ENCODE measurements at places on chromosomes 5 and 9. TPM values are rescaled to one million over a fixed set of nuclear protein-coding genes. Genes with fewer than 3 reads are reported as not detected.

Gene ENHO
- not detected for total RNA-seq

Gene TAF11L10
- not detected for total RNA-seq

Gene PTPRD
- 5.4 TPM for total RNA-seq

Gene GDF9
- 0.47 TPM for total RNA-seq

Gene LCP2
- not detected for total RNA-seq

Gene ALDOB
- not detected for total RNA-seq

Gene TRIM36
- 0.12 TPM for total RNA-seq

Gene CDKN2A
- 19.0 TPM for total RNA-seq

Gene CDK7
- total RNA-seq: 25.2 TPM

Gene GABRA6
- not detected for total RNA-seq

Gene CCDC180
- total RNA-seq: 0.45 TPM

Gene IRGM
- not detected for total RNA-seq

Gene GPX8
- 81.6 TPM for total RNA-seq

Gene OR13D1
- total RNA-seq: not detected

Gene PCDHA7
- total RNA-seq: 1.5 TPM

Gene TTC23L
- not detected for total RNA-seq

Gene CKMT2
- total RNA-seq: 12.8 TPM

Gene TSLP
- total RNA-seq: 1.2 TPM

Gene MLANA
- total RNA-seq: not detected

Gene DDX46
- total RNA-seq: 16.5 TPM

Gene OR1Q1
- total RNA-seq: 0.08 TPM

Gene EQTN
- total RNA-seq: not detected

Gene SLC4A9
- not detected for total RNA-seq

Gene PLPP6
- total RNA-seq: 4.0 TPM

Gene CDO1
- 0.30 TPM for total RNA-seq

Gene CDKN2B-AS1
- total RNA-seq: 2.7 TPM

Gene MYMK
- total RNA-seq: not detected

Gene ANKDD1B
- 0.23 TPM for total RNA-seq

Gene RMRP
- total RNA-seq: 21,628 TPM

Gene GFRA3
- total RNA-seq: under 0.01 TPM

Gene KIF4B
- total RNA-seq: not detected

Gene MELK
- total RNA-seq: 12.3 TPM

Gene LHX6
- not detected for total RNA-seq

Gene PALM2AKAP2
- 18.8 TPM for total RNA-seq

Gene ABCA1
- total RNA-seq: 79.8 TPM

Gene KCTD16
- total RNA-seq: 3.4 TPM

Gene PPP3R2
- total RNA-seq: not detected

Gene SPATA31E1
- not detected for total RNA-seq

Gene SLC1A3
- total RNA-seq: 33.9 TPM

Gene REEP2
- 18.3 TPM for total RNA-seq

Gene LCN9
- not detected for total RNA-seq

Gene BSPRY
- total RNA-seq: not detected

Data from smooth muscle cell of the coronary artery (primary cell).